ENCODE measurements at places on chromosomes 6 and 20.
A peak's percentile ranks its signal among the peaks of the same experiment; 100 is the strongest.

GRCh38 chr6:129894921-129895320 is 33.8 kb upstream of the TMEM244 start:
- no peak for DNase-seq

GRCh38 chr6:45608252-45608913 is 230.6 kb upstream of the SUPT3H start:
- no peak for DNase-seq

GRCh38 chr20:22217712-22218352 is 366.5 kb downstream of the FOXA2 start:
- DNase-seq = no peak

DNA sequence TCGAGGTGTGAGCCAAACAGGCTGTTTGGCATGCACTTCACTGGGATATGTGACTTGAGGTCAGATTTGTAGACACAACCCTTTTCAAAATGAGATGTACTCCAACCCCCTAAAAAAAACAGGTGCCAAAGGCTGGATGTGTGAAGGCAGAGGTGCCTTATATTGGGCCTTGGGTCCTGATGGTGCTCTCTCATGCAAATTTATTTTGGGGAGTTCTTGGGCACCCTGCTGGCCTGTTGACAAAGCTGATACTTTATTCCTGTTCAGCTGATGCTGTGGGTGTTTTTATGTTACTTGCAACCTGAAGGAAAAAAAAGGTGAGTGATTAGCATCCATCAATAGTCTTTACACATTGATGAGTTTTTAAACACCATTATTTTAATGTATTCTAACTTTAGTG is 121.5 kb downstream of the DNAH8 start:
- DNase-seq = no peak

DNA sequence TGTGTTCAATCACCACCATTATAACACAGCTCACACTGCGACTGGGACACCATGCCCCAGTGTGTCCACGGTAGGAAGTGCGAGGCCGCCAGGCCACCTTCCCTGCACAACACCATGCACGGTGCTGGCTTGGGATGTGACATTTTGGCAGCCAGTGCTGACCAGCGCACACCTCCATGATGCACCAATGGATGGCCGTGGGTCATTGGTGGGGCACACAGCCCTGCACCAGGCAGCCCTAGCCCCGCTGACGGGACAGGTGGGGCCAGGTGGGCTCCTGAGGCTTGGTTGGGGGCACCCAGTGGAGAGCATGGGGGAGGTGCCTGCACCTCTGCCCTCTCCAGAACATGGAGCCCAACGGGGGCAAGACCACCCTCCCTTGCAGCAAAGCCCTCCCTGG is 18.2 kb upstream of the FRMD1 start:
- no peak for DNase-seq

DNA sequence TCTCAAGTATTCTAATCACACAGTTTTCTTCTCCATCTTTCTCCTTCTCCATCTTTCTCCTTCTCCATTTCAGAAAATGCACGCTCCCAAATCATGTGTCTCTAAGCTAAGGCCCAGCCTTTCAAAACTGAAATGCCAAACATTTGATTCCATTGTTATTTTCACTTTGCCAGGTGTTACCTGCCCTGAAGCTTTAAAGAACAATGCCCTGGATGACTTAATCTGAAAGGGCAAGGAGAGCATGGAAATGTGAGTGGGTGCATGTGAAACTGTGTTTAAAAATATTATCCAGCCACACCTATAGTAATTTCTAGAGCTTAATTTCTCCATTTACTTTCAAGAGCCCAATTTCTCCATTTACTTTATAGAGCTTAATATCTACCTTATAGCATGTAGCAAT is 42.4 kb upstream of the GCLC start:
- no peak for DNase-seq

DNA sequence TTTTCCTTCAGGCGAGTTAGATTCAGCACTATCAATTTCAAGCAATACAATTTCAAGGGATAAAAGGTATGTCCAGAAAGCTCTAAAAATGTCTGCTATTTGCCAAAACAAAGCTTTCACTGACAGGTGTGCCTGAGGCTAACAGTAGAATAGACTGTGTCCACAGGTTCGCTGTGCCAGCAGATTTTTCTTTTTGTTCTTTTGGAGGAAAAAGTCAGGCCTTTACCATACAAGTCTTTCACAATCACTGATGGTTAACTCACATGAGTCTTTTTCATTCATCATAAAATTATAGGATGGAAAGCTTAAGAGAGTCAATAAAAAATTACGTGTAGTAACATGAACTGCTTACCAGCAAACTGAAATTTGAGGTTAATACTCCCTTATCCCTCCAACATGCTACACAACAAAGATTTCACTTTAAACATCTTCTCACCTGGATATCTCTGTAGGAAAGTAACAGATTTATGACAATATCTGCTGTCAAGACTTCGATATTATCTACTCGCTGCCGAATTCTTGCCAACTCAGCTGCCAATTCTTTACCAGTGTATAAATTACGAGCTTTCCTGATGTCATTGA is 95.4 kb downstream of the MAP3K5 start:
- DNase-seq = no peak

GRCh38 chr6:138537106-138537505 is 37.8 kb upstream of the NHSL1 start:
- DNase-seq = no peak

DNA sequence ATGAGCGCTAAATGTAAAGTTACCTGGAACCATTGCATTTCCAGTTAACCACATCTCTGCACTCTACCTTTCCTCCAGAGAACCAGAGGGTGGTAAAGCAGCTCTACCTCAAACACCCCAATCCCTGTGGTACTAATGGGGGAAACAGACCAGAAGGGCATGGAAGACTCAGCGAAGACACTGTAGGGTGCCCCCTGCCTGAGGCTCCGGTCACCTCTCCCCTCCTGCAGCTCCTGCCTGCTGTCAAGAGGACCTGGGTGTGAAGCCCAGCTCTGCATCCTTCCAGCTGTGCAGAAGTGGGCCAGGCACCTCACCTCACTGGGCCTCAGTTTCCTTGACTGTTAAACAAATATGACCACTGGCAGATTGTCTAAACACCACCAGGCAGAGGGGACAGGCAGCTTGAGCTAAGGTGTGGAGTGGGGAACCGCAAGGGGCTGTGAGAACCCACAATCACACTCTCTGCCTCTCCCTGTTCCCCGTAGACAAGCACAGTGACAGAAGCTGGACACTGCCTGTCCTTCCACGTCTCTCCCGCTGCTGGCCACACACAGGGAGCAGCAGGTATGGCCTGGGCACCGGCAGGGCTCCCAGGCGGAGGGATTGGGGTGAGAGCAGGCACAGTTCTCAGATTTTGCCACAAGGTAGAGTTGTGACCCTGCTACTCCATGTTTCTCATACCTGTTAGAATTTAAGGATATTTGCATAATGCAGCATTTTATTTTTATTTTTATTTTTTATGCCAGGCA is 9.1 kb upstream of the BPIFA2 start:
- DNase-seq = no peak

DNA sequence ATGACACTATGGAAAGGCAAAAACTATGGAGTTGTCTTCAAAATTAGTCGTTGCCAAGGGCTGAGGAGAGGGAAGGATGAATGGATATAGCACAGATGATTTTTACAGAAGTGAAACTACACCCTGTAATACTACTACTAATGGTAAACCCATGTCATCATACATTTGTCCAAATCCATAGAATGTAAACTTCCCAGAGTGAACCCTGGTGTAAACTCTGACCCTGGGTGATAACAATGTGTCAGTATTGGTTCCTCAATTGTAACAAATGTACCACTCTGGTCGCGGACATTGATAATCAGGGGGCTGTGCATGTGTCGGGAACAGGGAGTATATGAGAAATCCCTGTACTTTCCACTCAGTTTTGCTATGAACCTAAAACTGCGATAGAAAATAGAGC is 72.2 kb downstream of the CNBD2 start:
- DNase-seq = no peak

GRCh38 chr20:60262967-60263603 is 304.9 kb downstream of the CDH26 start:
- no peak for DNase-seq

DNA sequence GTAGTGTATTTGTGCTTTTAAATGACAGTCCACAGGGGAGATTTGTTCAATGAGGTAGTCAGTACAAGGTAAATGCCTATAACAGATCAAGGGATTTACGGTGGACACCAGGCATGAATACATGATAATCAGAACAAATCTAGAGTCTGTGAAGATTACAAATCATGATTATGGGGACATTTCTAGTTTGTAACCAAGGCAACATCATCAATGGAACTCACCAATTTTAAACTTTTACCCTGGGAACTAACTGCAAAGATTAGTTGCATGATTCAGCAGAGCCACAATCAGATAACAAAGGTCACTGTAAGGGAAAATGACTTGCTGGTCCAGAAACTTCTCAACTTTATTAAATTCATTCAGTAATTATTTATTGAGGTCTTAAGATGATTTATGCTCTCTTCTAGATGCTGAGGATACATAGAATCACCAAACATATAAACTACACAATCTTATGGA is at the start of gene CRISP1:
Gene CRISP1 (minus strand): TSS at position 51 of the 459 bp plus-strand sequence. CDS start 9,135 bp downstream, outside the sequence.
- DNase-seq = no peak

GRCh38 chr6:101294051-101294638 is 99.4 kb upstream of the GRIK2 start:
- no peak for DNase-seq

GRCh38 chr20:1323830-1324597 is 4.9 kb downstream of the SDCBP2 start:
- no peak for DNase-seq

DNA sequence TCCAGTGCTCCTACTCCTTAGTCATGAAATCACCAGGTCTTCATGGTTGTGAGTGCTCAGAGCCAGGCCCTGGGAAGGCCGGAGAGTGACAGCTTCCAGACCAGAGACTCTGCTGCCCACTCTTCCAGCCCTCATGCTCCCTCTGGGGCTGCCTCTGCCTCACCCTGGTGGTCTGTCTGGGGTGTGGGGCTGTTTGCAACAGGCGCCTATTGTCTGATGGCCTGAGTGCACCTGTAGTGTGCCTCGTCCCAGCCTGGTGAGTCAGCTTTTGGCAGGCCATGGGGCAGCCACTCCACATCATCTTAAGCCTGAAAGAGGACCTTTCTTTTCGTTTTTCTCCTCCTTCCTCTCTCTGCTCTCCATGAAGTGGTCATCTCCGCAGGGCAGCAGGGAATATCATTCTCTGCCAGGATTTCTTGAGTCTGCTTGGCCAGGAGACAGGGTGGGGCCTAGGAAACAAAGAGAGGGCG is 173.8 kb downstream of the VEGFA start:
- DNase-seq = no peak

GRCh38 chr6:53805725-53806124 is 10.9 kb downstream of the LRRC1 start:
- no peak for DNase-seq

DNA sequence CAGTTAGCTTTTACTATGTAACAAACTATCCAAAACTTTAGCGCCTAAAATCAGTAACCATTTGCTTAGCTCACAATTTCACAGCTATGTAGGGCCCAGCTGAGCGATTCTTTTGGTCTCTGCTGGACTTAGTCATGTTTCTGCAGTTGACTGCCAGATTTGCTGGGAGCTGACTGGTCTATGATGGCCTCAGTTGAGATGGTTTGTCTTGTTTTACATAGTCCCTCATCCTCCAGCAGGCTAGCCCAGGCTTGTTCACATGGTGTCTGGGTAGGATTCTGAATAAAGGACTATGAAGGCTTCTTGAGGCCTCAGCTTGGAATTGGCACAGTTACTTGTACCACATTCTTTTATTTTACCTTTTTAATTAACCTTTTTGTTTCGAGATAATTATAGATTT is 247.8 kb upstream of the CHD6 start:
- DNase-seq = no peak

GRCh38 chr20:23225407-23226060 is 125.1 kb upstream of the NXT1 start:
- peak; percentile 55 for DNase-seq

DNA sequence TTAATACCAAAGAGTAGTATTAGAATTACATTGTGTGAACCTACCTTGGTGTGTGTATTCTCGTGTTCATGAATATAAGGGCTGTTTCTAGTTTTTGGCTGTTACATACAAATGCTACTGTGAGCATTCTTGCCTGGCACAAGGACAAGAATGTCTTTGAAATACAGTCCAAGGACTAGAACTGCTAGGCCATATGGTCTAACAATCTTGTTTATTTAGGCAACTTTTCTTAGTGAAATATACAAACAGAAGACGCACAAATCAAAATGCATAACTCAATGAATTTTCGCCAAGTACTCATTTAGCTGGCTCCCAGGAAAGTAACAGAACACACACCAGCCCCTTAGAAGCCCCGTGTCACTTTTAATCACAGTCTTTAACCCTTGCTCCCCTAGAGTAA is 28.5 kb downstream of the KDM1B start:
- no peak for DNase-seq

GRCh38 chr6:135323979-135324378 is 142.9 kb downstream of the MYB start:
- no peak for DNase-seq

DNA sequence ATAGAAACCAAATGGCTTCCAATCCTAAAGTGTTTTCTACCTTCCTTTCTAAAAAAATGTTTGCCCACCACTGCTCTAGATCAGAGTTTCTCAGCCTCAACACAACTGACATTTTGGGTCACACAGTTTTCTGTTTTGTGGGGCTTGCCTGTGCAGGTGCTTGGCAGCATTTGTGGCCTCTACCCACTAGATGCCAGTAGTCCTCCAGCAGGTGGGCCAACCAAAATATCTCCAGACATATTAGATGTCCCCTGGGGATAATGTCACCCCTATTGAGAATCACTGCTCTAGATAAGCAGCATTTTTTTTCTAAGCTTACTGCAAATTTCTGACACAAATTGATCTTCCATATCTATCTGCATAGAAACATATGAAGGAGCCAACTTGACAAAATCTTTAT is 26.3 kb upstream of the EPM2A start:
- no peak for DNase-seq

DNA sequence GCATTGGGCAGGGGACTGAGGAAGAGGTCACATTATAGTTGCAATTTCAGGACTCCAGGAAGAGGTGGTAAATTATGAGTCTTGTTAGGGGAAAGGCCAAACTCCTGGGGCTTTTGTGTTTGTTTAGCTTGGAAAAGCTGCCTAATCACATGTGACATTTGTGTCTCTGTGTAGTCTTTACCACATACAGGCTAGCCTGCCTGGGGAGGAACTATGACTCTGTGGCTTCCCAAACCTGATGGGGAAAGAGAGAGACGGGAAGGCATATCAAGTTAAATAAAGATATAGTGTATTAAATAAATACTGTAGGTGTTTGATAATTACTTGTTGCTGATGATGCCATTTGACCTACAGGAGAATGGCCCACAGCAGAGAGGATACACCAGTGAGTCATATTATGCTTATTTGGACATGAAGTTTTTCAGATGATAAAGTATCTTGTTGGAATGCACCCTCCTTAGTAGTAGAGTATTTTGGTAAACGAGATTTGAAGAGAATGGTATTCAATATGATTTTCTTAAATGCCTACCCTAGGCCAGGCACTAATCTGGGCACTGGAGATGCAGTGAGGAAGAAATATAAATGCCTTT is 4.0 kb downstream of the BLTP3A start:
- DNase-seq = no peak

DNA sequence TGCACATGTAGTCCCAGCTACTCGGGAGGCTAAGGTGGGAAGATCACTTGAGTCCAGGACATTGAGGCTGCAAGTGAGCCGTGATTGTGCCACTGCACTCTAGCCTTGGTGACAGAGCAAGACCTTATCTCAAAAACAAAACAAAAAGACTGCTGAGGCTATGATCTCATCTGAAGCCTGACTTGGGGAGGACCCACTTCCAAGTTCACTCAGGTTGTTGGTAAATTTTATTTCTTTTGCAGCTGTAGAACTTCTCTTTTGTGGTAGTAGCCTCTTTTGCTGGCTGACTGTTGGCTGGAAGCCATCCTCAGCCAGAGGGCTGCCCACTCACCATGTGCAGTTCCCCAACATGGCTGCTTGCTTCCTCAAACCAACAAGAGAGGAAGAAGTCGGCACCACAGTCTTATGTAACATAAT is 36.8 kb upstream of the ME1 start:
- no peak for DNase-seq

Data from non-pigmented ciliary epithelial cell (primary cell).